ENCODE measurements at places on chromosomes 6 and 20.

- no peak for DNase-seq
Observed at GRCh38 chr6:30172681-30173080, 9.3 kb downstream of the TRIM15 start.

- DNase-seq = no peak
Observed at GRCh38 chr20:8330785-8331695, 199.0 kb downstream of the PLCB1 start.

DNA sequence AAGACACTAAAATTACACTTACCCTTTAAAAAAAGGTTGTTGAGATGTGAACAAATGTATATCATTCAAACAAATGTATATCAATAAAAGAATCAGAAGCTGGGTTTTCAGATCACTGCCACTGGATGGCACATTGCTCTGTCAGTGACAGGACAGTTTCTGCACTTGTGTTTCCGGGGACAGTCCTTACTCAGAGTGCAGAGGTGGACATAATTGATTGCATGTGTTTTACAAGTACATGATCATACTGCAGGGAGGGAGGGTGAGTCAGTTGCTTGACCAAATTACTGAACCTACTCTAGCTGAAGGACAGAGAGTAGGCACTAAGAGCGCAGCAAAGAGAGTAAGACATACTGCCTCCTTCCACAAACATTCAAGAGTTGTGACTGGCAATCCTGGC, 302.3 kb downstream of the TENT5A start:
- no peak for DNase-seq

DNA sequence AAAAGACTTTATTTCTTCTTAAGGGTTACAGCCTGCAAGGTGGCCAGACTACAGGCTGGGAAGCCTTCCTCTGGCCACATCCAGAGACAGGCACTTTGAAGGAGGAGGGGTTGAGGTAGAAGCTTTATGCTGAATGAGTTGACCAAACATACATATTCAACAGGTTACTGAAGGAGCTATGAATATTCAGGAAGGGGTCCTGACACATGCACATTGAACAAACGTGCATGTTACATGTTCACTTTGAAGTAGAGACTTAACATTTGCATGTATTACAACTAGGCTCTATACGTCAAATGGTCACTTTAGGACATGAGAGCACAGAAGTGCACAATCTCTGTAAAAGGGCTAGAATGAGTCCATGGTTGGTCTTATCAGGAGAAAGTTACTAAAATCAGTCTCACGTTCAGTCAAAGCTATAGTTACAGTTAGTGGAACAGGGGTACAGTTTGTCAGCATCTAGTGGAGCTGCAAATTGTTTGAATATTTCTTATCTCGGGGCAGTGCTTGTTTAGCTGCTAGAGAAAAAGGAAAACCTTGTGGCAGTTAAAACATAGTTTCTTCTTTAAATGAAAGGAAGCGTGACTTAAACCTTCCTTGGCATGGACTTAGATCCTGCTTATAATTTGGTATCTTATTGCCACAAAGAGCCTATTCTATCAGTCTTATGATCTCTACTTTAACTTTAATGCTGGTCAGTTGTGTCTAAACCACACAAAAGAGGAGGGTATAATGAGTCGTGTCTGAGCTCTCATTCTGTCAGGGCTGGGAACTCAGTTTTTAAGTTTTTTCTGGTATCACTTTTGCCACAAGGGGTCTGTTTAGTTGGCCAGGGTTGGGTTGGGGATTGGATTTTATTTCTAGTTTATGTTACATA, 4.6 kb upstream of the ZSCAN9 start:
- no peak for DNase-seq

Data from stimulated activated CD4-positive, alpha-beta T cell treated with anti-CD3 and anti-CD28 coated beads, Interleukin-1b, Interleukin-23, amount 100 ng/mL, for 1 hour (primary cell).